ENCODE measurements at places on chromosomes 4 and X.

DNA sequence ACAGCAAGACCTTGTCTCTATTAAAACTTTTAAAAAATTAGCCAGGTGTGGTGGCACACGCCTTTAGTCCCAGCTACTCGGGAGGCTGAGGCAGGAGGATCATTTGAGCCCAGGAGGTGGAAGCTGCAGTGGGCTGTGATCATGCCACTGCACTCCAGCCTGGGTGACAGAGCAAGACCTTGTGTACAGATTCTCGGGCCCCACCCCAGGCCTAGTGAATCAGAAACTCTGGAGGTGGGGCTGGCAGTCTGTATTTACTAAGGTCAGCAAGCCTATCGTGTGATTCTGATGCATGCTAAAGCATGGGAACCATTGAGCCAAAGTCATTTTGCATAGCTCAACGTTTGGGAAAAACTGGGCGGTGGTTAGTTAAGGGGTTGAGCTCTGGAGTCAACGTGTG, 3.5 kb downstream of the S100G start:
- no peak for DNase-seq

DNA sequence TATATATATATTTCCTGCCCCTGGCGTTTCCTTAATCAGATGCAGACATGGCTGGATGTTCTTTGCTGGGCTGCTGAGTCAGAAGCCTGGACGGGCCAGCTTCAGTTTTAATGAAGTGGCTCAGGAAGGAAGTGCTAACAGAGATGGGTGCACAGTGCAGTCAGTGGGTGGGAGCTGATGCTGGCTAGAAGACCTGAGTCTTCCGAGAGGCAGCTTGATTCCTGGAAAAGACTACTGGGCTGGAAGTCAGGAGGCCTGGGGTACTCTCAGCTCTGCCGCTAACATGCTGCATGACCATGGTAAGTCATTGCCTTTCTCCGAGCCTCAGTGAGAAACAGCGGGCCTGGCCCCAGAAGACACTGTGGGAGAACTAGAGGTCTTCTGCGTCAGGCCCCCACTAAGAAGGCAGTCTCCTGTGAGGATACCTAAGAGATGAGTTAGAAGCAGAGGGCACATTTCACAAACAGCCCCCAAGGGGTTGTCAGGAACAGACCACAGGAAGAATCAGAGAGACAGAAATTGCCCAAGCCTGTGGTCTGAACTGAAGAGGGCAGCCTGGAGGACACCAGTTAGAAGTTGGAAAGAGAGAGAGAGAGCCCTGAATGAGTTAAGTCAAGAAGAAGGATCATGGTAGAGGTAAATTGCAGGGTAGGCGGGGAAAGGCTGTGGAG, 8.3 kb upstream of the CD40LG start:
- DNase-seq, result no peak

GRCh38 chr4:93879919-93880318, 51.4 kb downstream of the ATOH1 start:
- DNase-seq, result no peak

DNA sequence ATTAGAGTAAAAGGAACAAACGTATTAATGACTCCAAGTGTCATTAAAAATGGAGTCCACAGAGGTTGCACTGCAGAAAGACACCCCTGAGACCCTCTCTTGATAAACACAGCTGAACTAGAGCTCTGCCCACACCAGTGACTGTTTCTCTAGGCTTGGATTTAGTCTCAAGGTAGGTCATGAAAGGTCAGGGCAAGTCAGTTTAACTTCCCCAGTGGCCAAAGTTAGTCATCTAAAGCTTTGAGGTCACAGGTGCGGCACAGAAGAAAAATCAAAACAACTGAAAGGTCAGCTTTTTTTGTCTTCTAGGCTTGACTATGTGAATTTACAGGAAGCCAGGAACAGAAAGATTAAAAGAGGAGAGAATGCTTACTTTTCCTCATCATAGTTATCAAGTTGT, 749.6 kb downstream of the RAB28 start:
- DNase-seq, result peak; percentile 80

DNA sequence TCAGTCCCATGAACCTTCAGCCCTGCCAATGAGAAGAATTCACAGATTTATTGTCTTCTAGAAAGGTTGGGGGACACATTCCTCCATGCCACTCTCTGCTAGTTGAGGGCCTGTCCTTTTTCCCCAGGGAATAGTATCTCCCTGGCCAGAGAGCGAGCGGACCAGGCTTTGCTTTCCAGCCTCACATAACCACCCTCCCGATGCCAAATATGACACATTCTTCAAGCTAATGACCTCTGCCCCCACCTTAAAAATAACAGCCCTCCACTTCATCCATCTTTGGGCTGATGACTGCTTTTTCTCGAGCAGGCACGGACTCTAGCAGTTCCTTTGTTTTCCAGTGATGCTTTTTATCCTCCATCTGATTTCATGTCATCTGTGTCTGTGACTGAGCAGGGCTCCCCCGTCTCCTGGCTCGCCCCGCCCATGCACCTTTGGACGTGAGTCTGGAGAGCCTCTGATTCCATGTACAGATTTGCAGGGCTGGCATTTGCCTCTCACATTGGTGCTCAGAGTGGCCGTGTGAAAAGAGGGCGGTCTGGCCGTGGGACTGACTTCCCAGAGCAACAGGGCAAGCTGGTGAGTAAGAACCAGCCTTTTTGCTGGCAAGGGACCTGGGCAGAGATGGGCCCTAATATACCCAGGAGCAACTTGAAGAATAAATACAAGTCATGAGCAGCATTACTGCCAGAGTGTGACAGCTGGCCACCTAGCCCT, 279.8 kb downstream of the BCOR start:
- DNase-seq, result no peak

DNA sequence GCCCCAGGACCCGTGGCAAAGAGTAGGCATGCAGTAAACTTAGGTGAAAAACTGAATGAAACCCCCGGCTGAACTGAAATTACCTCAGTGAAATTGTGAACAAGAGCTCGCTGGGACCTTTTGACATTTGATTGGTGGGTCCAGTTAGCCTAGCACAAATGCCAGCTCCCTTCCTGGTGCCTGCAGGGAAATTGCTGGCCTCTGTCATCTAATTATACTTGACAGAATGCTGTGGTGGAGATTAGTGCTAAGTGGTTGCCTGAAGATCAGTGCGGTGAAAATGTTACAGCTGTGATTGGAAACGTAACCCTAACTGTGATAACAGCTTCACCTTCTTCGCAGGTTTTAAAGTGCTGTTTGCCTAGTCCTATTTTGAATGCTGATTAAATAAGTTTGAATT, 43.0 kb downstream of the ADD1 start:
- DNase-seq, result no peak

- DNase-seq, result no peak
Observed at GRCh38 chr4:88003261-88003660, 4.2 kb upstream of the PKD2 start.

DNA sequence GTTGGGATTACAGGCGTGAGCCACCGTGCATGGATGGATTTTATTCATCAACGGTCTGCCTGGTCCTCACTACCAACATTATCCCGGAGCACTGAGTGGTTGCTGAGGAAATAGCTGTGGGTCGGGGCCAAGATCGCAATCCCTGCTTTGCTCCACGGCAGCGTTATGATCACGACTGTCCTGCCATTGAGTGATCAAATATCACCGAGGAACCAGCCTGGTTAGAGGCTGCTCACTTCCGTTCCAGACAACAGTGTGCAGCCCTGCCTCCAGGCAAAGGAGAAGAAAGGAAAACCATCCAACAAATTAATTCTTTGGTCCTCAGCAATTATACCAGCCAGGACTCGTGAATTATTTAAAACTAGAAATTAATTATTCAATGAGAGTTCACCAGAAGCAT, 70.6 kb upstream of the TBL1X start:
- DNase-seq, result no peak

DNA sequence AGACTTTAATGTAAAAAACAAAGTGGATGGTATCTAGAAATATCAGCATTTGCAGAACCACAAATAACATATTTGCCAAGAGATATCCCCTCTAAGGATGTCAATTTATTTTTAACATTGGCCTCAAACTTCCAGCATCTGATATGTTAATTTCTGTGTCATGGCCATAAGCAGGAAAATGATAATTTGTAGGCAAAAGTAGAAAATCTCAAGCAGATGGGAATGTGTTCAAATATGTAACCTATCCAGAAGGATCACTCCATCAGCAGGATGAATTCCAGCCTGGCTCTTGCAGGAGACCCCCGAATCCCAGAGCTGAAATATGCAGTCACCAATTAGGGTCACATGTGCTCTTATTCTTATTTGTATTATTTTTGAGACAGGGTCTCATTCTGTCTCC, 55.4 kb upstream of the PRKX start:
- no peak for DNase-seq

- no peak for DNase-seq
Observed at GRCh38 chr4:115671581-115671980, 558.2 kb upstream of the NDST4 start.

- no peak for DNase-seq
Observed at GRCh38 chr4:78622253-78622979, 70.8 kb downstream of the ANXA3 start.

GRCh38 chr4:143587703-143588102, 74.2 kb downstream of the SMARCA5 start:
- DNase-seq, result no peak

DNA sequence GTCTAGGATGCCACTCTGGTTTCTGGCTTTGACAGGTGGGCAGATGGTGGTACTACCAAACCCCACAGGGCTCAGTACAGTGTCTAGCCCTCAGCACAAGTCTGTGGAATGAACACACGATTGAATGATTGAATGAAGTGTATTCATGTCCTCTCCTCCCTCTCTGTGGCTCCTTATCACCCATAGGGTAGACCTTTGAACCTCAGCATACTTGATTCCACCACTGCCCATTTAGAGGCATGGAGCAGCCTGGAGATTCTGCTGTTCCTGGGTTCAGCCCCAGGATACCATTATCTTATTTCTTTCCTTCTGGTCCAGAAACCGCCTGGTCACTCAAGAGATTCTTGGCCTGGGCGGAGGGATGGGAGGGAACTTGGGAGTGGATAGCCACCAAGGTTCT, 53.9 kb downstream of the PRPS1 start:
- no peak for DNase-seq

DNA sequence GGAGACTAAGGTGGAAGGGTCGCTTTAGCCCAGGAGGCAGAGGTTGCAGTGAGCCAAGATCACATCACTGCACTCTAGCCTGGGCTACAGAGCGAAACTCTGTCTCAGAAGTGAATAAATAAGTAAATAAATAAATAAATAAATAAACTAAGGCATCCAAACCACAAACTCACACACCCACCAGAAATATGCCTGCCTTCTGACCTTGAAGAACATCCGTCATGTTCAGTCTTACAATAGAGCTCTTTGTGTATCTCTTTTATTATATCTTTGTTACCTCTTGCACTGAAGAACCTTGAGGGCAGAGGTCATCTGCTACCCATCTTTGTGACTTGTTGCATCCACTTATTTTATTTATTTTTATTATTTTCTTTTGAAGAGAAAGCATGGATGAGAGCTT, 71.6 kb downstream of the PRRG1 start:
- no peak for DNase-seq

DNA sequence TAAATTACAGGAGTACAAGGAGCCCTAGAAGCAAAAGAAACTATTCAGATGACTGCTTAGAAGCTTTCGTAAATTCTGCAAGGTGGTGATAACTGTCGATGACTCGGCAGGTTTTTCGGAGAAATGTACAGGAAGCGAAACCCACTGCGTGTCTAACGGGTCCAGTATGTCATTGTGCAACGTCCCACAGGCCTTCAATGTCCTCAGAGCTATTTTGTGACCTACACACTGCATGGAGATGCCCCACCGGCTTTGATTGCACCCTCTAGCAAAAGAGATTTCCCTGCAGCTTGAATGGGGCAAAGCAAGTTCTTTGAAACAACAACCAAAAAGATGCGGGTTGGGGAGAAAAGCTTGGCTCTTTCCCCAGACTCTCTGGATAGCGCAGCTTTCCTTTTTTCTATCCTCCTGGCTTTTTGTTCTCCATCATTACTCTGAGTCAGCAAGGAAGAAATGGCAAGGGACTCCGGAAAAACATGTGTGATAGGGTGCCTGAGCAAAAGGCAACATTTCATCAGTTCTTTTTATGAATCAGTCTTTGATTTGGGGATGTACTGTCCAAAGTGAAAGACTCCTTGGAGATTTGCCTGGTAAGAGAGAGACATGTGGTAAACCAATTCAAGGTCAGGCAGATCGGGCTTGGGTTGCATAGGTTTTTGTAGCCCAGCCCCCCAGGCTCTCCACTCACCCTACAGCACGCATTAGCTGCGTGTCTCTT, 112.0 kb upstream of the TBL1X start:
- DNase-seq, result peak; percentile 88

GRCh38 chrX:155259752-155260151, 4.5 kb downstream of the RAB39B start:
- no peak for DNase-seq

DNA sequence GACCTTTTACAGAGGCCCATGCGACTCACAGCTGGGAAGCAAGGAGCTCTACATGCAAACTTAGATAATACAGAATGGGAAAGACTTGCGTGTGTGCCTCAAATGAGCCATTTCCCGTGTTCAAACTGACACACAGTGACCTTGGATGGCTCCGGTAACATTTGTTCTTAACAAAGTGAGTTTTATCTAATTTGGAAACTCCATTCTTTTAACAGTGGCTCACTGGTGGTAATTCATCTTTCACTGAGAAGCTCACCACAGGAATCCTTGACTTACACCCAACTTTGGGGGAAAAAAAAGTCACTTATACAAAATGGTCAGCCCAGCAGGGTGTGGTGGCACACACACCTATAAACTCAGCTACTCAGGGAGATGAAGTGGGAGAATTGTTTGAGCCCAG, 190.6 kb downstream of the LDB2 start:
- no peak for DNase-seq

GRCh38 chrX:153414856-153415510, 3.7 kb downstream of the ZFP92 start:
- DNase-seq, result no peak

DNA sequence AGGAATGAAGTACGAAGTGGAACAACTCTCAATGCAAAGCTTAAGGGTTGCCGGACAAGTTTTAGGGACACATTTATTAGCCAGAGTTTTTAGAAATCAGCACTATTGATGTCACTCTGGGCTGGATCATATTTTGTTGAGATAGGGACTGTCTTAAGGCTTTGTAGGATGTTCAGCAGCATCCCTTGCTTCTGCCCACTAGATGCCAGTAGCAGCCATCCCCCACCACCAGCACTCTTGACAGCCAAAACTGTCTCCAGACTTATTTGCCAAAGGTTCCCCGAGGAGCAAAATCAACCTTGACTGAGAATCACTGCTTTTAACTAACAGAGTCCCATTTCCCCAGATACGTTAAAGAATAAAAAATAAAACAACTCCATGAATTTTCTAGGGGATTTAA, 1497.3 kb downstream of the STIM2 start:
- DNase-seq, result no peak

- DNase-seq, result no peak
Observed at GRCh38 chr4:121050300-121050699, 22.0 kb downstream of the NDNF start.

GRCh38 chr4:140742838-140743193, 13.4 kb downstream of the TBC1D9 start:
- no peak for DNase-seq

- DNase-seq, result peak; percentile 31
Observed at GRCh38 chr4:11765849-11766453, 337.3 kb upstream of the HS3ST1 start.

DNA sequence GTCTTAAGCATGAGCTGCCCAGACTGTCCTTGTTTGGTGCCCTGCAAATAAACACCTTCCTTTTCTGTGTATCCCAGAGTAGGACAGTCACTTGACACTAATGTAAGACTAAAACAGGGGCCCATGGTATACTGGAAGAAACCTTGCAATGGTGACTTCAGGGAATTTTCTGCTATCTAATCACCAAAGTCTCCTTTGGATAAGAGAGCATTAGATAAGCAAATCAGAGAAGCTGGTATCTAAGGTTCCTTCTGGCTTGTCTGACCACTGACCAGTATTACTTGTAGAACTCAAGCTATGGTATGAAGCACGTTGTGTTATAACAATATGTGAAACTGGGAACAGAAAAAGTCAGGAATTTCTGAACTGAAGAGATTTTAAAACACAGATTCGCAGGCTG, 173.9 kb downstream of the COL25A1 start:
- no peak for DNase-seq

Data from RPMI8226 (cell line).